Activated T-helper 17 cell treated with anti-CD3 and anti-CD28 coated beads, Interleukin-2, amount 50 U/mL, for 72 hours (primary cell): ENCODE measurements at places on chromosomes 5 and 9.

- ATAC-seq, result no peak
These were observed 54.0 kb downstream of the CCDC171 start for GRCh38 chr9:15606643-15607472.

- ATAC-seq, result no peak
These were observed 66.3 kb upstream of the UNC5A start for GRCh38 chr5:176743868-176744583.

DNA sequence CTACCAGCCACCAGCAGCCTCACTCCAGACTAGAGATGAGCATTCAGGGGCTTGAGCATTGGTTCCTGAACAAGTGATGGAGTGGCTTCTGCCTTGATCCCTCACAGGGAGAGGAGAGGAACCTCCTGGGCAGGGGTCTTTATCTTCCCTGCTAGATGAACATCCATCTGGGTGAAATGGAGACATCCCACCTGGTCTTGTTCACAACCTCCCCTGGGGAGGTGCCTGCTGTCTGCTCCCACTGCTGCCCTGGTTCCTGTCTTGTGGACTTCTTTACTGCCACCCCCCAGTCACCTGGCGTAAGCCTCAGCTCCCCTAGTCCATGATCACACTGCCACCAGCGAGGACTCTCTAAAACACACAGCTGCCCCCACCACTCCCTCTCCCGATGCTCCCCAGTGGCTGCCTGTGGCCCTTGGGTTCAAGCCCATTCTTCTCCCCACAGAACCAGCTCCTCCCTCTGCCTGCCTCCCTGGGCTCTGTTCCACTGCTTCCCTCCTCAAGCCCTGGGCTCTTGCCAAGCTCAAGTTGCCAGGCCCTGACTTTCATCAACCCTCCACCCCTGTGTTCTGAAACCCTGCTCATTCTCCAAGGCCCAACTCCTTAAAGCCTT lies 51.5 kb downstream of the COL15A1 start:
- no peak for ATAC-seq

DNA sequence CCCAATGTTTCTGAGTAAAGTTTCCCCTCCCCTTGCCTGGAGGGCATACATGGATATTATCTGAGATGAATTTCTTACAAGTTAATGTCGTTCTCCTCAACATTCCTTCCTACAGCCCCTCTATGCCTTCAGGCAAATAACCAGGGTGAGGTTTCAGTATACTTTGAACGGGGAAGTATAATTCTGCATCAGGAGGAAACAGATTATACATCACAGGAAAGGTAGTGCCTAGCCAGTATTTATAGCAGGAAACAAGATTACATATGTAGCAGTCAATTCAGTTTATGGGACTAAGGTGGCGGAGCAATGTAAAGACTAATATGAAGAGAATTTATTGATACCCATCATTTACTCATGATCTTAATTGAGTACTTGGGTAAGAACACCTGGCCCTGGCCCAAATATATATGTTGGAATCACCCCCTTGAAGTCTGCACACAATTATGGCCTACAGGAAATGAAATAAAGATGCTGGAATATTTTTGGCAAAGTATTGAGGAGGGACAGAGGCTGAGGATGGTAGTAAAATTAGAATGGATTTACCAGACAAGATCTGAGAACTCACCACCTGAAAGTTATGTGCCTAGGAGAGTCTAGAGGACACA lies 661.1 kb downstream of the PTPRD start:
- no peak for ATAC-seq

DNA sequence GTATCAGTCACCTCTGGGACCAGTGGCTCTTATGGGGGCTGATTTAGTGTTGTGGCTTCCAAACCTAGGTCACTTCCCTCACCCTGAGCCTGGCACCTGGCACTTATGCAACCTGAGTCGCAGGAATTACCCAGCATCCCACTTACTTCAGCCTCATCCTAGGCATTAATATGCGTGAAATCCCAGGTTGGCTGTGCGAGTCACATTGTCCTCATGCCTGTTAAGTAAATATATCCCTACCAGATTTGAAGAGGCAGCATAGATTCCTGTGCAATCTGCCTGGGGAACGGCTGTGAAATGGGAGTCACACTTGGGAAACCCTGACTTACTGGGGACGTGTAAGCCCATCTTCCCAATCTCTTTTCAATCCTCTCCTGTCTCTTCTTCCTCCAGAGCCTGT lies 42.7 kb upstream of the AKNA start:
- no peak for ATAC-seq

DNA sequence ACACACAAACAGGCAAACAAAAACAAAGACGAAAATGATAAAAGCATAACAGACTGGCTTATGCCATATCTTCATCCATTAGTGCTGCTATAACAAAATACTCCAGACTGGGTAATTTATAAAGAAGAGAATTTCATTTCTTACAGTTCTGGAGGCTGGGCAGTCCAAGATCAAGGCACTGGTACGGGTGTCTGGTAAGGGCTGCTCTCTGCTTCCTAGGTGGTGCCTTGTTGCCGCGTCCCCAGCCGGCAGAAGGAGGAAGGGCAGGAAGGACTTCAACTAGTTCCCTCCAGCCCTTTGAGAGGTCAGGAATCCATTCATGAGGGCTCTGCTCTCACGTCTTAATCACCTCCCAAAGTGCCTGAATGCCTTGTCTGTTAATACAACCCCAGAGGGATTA lies 122.6 kb downstream of the BOD1 start:
- ATAC-seq, result no peak

DNA sequence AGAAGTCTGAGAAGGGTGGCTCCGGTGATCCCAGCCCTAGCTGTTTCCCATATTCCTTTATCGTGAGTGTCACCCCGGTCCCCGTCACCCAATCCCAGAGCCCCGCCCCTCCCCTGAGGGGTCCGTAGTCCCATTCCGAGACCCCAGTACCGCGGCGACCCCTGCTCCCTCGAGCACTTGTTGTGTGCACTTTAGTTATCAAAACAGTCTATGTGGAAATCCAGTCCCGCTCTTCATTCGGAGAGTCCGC lies 223 bp downstream of the LRSAM1 start:
- ATAC-seq, result no peak

GRCh38 chr5:116315531-116315930 lies 230.7 kb downstream of the COMMD10 start:
- ATAC-seq, result no peak

- ATAC-seq, result peak; percentile 47
These were observed 94.3 kb downstream of the MVB12B start for GRCh38 chr9:126420643-126421564.

GRCh38 chr5:2570586-2570985 lies 180.9 kb downstream of the IRX2 start:
- no peak for ATAC-seq

GRCh38 chr9:101487443-101487840 lies 46.2 kb upstream of the RNF20 start:
- ATAC-seq, result no peak

DNA sequence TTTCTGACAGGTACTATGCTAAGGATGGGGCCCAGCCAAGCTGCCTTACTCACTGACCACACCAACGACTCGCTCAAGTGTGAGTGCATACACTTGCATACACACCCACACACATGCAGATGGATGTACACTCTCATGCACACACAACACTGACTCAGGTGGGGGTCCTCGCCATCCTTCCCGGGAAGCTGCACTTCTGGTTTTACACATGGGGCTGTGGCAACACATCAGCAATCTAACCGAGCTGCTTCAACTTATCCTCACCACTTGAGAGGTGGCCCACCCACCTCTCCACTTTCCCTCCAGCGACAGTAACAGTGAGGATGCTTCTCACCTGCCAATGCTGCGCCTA lies 67.2 kb upstream of the SLC25A51 start:
- peak; percentile 86 for ATAC-seq

DNA sequence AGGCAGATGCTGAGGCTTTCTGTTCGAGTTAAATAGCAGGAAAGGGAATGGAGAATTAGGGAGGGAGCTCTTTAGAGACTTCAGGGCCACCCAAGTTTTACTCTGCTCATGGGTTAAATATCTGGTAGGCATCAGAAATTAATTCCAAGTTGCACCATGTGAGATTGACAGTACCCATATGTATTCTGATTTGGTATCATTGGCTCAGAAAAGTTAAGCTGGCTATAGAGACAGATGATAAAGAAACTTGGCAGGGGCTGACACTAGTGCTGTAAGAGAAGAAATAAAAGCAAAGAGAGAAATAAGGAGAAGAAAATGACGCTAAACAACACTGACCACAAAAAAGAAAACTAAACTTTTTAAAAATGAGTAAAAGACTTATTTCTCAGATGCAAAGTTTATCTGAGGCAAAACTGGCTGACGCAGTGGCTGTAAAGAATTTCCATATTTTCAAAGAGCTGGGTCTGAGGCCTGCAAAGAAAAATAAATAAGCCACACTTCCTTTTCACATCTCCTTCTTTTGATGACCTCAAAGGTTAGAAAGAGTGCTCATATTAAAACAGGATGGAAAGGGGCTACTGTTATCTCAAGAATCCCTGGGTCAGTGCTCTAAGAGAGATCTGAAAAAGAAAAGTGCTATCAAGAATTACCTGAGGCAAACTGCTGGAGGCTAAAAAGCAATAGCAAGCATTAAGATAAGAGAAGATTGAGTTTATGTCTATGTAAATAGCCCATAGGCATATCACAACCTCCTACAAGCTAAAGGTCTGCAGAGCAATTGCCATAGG lies 399.0 kb upstream of the MEF2C start:
- ATAC-seq, result no peak

DNA sequence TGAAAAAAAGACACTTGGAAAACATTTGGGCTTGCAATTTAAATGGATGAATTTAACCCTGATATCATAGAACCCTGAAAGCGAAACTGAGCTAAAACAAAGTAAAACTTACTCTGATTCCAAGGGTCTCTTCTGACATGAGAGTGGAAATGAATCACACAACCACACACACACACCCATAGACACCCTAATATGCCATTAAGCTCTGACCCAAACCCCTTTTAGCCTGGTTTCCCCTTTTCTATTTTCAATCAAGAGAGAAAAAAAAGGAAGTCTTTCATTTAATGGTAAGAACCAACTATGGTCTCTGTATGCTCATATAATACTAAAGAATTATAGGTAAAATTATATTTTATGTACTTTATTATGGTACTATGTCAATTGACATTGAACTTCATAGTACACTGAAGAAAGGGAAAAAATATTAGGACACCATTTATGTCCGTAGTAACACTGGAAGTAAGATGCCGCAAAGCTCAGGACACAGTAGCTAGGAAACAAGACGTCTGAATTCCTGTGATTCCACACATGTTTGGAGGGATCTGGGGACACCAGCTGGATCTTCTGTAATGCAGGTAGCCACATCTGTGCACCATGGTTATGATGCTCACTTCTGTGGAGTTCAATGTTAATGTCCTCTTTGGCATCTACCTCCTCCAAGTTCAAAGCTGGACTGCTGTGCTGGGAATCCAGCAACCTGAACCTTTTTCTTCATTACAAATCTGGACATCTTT lies 95.8 kb downstream of the PCSK1 start:
- ATAC-seq, result no peak

DNA sequence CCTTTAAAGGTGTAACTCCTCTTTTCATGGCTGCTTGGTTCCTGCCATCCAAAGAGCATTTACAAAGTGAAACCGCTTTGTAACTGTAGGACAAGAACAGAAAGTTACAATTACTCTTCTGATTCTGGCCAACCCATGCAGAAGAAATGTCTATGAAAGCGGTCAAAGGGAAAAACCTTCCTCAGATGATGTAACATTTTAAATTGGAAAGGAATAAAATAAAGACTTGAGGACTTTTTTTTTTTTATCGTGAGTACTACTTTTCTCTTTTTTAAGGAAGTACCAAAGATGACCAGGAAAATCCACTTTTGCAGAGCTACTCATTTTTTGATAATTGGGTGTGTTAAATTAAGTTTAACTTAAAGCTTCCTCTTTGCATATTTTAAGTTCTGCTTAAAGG lies 13.0 kb upstream of the C9orf72 start:
- ATAC-seq, result no peak

DNA sequence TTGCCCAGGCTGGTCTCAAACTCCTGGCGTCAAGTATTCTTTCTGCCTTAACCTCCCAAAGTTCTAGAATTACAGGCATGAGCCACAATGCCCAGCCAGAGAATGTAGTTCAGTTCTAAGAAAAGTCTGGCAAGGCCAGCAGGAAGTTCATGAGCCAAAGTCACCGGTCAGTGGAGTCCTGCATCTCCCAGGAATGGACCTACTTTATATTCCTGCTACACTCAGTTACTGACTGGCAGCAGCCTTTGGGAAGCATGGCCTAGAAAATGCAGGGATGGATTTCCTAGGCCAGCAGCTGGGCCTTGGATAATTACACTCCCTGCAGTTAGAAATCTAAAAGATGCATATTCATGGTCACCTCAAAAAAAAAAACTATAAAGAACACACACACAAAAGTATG lies 135.7 kb downstream of the CAAP1 start:
- ATAC-seq, result no peak

GRCh38 chr9:87864915-87865314 lies 17.8 kb upstream of the SPATA31E1 start:
- ATAC-seq, result no peak

DNA sequence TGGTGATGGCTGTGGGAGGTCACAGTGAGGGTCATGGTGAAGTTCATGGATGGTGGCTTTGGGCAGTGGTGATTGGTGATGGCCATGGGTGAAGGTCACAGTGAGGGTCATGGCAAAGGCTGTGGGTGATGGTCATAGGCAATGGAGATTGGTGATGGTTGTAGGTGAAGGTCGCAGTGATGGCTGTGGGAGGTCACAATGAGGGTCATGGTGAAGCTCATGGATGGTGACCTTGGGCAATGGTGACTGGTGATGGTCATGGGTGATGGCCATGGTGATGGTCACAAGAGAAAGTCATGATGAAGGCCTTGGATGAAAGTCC lies 115.6 kb upstream of the IRX4 start:
- no peak for ATAC-seq

DNA sequence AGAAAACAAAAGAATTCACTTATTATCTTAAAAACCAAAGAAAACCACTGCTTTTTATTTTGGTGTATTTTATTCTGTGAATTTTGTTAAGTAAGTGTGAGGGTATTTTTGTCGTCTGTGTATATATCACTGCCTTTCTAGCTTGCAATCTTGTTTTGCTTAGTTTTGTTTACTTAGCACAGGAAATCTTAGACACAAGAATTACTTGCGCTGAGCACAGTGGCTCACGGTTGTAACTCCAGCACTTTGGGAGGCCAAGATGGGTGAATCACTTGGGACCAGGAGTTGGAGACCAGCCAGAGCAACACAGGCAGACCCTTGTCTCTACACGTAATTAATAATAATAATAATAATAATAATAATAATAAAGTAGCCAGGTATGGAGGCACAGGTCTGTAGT lies 230.3 kb downstream of the PAPPA start:
- ATAC-seq, result no peak

- no peak for ATAC-seq
These were observed 4.7 kb downstream of the MAN2A1 start for GRCh38 chr5:109694451-109694891.

DNA sequence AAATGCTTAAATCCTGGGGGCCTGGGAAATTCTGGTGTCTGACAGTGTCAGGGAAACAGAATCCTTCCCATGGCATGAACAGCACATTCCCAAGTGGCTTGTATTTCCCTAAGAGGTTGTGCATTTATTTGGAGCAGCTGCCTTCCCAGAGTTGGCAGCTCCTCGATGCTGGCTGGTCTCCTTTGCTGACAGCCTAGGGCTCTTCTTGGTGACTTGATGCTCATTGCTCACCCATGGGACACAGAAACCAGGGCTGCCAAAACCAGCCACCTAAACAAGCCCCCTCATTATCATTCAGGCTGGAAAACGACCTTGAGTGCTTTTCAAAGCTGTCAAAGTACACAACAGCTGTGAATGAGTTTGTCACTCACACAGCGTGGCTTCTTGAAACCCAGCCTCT lies 24.2 kb downstream of the ENHO start:
- no peak for ATAC-seq

- ATAC-seq, result no peak
These were observed 39.5 kb downstream of the RASGEF1C start for GRCh38 chr5:180169248-180170105.

GRCh38 chr5:124054564-124054963 lies 542.6 kb downstream of the CSNK1G3 start:
- ATAC-seq, result no peak
